ENCODE measurements at places on chromosomes 12 and 14. TPM values are rescaled to one million over a fixed set of nuclear protein-coding genes. Genes with fewer than 3 reads are reported as not detected.
A peak's percentile ranks its signal among the peaks of the same experiment; 100 is the strongest.

- no peak for DNase-seq
These were observed 38.3 kb upstream of the PRB2 start for GRCh38 chr12:11433664-11434063.

DNA sequence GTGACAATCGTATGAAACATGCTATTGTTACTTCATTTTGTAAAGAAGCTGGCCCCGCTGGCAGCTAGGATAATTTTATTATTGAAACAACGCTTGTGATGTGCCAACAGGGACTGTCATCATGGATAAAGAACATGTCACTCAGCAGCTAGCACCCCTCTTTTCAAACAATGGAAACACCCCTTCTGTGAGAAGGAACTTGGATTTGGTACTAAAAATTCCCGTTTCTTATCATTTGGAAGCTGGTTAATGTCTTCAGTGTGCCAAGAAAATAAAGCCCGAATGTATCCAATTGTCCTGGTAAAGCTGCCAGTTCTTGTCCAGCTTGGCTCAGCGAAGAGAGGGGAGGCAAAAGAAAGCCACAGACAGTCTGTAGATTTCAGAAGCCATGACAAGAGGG is 186.6 kb downstream of the PHLDA1 start:
- no peak for DNase-seq

GRCh38 chr12:130787445-130788410 is 51.3 kb downstream of the STX2 start:
- no peak for DNase-seq

DNA sequence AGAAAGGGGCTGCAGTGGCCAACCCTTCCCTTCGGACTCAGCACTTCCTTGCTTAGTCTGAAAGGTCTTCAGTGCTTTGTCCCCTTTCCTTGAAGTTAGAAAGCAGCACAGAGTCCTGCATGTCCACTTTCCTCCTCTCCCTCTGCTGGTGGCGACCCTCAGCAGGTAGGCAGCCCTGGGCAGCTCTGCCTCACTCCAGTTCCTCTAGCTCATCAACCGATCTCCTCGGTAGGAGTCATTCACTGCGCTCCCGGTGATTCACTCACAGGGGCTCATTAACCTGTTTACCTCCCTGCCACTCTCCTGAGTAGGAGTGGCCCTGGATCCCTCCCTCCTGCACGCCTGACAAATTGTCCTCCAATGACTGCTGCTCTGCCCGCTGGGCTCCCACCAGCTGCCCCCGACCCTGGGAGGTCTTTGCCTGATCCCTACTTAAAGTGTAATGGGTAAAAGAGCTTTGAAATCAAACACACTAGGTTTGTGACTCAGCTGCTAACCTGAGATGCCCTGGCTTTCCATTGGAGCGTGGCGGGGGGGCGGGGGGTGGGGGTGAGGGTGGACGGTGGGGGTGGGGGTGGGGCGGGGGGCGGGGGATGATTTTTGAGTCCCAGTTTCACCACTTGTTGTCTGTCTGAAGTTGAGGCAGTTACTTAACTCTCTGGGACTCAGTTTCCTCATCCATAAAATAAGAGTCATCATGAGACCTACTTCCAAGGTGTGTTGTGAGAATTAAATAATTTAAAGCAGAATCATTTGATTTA is 4.2 kb downstream of the SCNN1A start:
- DNase-seq: peak; percentile 60

DNA sequence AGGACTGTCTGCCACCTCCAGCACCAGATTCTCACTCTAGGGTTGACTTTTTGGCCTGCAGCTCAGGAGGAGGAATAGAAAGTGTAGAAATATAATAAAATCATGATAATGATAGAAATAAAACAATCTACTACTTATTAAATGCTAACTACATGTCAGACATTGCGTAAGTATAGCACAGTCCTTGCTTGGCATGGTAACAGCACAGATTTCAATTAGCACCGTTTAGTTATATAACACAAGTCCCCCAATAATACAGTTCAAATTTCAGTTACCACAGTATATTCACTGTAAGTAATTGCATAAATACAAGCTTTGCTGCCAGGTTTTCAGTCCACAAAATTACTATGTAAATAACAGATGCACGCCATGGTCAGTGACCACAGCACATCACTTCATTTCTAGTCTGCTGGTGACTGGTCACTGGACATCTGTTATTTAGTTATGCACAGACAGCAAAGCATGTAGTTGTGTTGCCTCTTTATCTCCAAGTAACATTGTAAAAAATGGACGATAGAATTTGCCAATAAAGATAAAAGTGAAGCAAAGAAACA is 6.5 kb upstream of the GLT8D2 start:
- no peak for DNase-seq

DNA sequence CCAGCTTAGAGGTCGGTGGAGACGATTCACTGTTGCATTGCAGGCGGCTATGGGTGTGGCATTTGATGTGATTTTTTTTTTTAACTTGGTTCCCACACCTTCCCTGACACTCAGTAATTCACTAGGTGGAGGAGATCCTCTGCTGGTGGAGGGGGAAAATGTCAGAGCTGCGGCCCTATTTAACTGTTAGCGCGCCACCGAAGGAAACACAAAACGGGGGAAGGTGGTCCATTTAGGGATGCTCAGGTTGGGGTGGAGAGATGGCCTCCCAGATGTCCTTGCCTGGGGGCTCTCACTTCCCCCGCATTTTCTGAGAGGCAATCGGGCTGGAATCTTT is 4.3 kb upstream of the HOXC12 start:
- DNase-seq: no peak

GRCh38 chr14:100407376-100408102 is 84.4 kb downstream of the SLC25A47 start:
- DNase-seq: no peak

DNA sequence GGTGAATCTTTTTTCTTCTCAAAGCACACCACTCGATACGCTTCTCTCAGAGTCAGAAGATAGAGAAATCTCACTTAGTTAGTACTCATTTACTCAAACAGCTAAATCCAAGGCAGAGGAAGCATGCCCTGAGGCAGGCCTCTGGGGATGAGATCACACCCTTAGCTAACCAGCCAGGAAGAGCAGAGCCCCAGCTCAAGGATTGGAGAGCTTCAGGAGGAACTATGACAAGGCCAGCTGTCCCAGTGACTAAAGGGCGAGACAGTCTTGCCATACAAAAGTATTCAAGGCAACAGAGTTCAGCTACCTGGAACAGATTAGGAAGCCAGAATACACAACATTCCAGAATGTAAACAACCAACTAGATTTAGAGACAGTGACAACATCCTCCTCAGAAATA is 197.7 kb upstream of the CCDC196 start:
- DNase-seq: no peak

DNA sequence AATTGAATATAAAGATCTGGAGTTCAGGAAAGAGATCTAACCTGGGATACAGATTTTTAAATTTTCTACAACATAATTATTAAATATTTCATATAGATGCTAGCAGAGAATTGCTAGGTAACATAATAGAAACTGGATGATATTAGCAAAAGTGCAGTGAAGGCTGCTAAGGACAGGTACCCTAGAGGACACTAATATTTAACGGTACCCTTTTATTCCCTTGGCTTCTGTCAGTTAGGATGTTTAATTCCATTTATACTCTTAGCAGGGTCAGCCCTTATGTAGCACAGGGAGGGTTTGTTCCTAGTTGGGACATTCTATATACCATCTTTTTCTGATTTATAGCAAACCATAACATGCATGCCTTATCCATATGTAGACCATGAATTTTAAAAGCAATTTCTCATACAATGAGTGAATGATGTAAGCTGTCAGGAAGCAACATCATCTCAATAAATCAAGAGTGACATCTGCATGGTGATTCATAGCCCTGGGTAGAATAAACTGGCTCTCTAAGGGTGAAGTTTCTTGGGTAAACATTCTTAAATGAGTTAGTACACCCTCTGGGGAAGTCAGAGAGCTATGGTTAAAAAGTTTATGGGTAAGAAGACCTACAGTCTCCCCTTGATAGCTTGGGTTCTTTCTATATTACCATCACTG is 404.4 kb upstream of the MGAT4C start:
- DNase-seq: no peak

DNA sequence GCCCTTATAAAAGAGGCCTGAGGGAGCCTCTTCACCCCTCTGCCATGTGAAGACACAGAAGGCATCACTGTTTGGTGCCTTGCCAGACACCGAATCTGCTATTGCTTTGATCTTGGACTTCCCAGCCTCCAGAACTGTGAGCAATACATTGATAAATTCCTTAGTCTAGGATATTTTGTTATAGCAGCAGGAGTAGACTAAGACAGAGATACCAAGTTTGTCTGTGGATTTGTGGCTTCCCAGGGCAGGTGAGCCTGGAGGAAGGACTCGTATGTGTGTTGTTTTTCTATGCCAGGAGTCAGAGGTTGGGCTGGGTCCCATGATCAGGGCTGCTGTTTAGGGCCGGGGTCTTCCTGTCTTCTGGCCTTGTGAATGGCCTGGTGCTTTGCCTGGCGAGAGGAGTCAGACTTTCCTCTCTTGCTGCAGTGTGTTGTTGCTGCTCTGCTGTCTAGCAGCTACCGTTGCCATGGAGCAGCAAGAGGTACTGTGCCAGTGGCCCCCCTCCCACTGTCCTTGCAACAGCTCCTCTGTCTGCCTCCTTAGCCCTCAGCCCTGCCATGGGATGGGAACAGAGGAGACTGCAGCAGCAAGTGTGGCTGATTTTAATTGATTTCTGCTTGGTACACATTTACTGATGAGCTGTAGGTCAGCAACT is 111.2 kb downstream of the CHST11 start:
- no peak for DNase-seq

- DNase-seq: no peak
These were observed 17.4 kb upstream of the MAP1LC3B2 start for GRCh38 chr12:116541547-116542344.

GRCh38 chr12:69095765-69096477 is 143.4 kb upstream of the CPSF6 start:
- no peak for DNase-seq

GRCh38 chr14:100503251-100503650 is 84.0 kb downstream of the BEGAIN start:
- DNase-seq: no peak

- peak; percentile 37 for DNase-seq
These were observed 870 bp downstream of the BMAL2 start for GRCh38 chr12:27333403-27334009.

- DNase-seq: no peak
These were observed 94.5 kb downstream of the AACS start for GRCh38 chr12:125159702-125160101.

GRCh38 chr12:66290716-66291200 is 11.5 kb upstream of the HELB start:
- no peak for DNase-seq

DNA sequence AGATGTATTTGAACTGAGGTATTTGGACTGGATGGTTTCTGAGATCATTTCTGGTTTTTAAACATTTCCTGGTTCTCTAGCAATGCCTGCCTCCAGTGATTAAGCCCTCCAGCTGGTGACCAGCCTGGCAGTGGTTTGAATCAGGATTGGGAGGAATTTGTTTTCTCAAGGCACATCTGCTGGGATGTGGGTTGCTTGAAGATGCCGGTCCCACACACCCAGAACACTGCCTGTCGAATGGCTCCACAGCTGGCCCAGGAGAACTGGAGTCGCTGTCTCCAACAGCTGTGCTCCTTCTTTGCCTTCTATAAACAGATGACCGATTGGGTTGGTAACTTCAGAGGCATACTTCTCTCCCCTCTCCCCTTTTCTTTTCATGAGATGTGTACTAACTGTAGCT is 258.0 kb upstream of the DDHD1 start:
- DNase-seq: no peak

DNA sequence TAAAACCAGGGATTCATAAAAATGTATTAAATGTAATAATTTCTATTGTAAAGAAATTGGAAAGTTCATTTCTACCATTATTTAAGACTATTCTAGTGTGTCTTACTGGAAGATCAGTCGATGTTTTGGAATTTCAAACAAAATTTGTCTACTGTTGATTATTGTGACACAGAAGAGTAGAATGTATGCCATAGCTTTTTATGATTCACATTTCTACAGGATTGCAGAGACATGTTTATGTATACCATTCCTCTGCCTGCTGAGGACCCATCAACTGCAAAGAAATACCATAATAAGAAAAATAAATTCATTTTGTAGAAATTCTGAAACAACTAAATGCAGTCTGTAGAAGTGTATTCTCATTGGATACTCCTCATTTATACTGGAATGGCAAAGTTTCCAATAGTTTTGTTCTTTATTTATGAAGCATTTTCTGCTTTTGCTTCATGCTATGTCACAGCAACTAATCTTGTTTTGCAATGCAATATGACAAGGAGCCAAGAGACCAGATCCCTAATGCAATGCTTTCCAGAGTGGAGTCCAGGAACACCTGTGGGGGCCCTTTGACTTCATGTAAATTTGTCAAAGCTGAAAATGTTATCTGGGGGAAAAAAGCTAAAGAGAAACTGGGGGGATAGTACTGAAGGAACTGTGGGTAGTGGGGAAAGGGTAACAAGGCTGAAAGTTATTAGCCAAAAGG is 172.9 kb upstream of the LRIG3 start:
- DNase-seq: no peak

- DNase-seq: no peak
These were observed 1311.5 kb downstream of the TMEM121 start for GRCh38 chr14:106837870-106838269.

GRCh38 chr12:16881986-16882570 is 276.1 kb upstream of the LMO3 start:
- DNase-seq: no peak

DNA sequence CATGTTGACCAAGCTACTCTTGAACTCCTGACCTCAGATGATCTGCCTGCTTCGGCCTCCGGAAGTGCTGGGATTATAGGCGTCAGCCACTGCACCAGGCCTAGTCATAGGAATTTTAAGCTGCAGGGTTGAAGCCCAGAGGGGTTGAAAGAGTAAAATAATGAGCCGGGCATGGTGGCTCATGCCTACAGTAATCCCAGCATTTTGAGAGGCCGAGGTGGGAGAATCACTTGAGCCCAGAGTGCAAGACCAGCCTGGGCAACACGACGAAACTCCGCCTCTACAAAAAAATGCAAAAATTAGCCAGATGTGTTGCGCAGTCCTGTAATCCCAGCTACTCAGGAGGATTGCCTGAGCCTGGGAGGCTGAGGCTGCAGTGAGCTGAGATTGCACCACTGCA is 69.6 kb downstream of the GALNT8 start:
- no peak for DNase-seq

DNA sequence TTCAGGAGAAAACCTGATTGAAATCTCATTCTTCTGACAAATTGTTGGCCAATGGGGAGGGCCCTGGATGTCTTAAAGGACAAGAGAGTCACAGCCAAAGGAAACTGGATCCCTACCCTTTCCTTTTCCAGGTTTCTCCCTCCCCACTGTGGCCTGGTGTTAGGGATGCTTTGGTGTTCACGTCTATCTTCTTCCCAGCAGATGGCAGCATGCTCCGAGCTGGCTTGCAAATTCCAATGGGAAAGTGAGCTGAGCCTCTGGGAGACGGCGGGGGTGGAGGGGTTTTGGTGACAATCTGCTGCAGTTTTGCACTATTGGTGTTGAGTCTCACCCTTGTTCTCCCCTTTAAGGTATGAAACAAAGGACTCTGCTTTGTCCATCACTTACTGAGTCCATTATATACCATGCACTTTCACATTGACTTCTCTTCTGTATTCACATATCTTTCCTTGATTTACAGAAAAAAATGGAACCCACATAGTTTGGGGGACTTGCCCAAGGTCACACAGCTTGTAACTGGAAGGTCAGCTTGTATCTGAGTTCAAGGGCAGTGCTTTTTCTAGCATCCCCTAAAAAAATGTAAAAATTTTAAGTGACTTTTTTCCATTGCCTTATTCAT is 39.3 kb downstream of the CCDC177 start:
- no peak for DNase-seq

- DNase-seq: peak; percentile 1
These were observed 234.7 kb downstream of the ANO2 start for GRCh38 chr12:5710260-5710878.

GRCh38 chr12:120252071-120252906 is 13.2 kb downstream of the PXN start:
- DNase-seq: no peak

SSTR1 gene
- 0.23 TPM for total RNA-seq

CCDC177 gene
- total RNA-seq: not detected

OR11H12 gene
- total RNA-seq: not detected

FMNL3 gene
- total RNA-seq: 4.0 TPM
